ENCODE measurements at places on chromosomes 5 and 9. TPM values are rescaled to one million over a fixed set of nuclear protein-coding genes. Genes with fewer than 3 reads are reported as not detected.

TIMD4 gene
- not detected for total RNA-seq

SHROOM1 gene
- total RNA-seq = 8.9 TPM

PCDHA9 gene
- total RNA-seq = 0.60 TPM

LCN9 gene
- not detected for total RNA-seq

TSSK1B gene
- 0.08 TPM for total RNA-seq

DNA sequence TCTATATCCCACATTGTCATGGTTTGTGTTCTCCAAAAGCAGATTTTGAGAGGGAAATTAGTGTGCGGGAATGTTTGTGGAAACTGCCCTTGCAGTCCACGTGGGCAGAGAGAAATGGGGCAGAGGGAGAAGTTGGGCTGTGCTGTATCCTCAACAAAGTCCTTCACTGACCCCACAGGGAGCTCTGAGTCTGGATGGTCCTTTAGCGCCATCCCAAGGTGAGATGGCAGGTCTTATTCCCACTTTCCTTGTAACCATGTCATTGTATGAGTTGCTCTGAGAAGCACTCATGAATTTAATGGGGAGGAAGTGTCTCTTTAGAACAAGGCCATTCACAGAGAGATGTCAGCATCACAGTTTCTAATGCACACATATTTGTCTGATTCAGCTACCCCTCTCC lies 127.1 kb downstream of the ANKRD18B start:
- no peaks in the 10 kb centered on the region for H3K27me3 ChIP-seq
- no peak overlapping the region for H3K27ac ChIP-seq
- no peaks in the 10 kb centered on the region for H3K4me1 ChIP-seq

- peaks cover 4% of the 10 kb centered on the region for H3K4me1 ChIP-seq
- no peaks in the 10 kb centered on the region for H3K27me3 ChIP-seq
- no peak overlapping the region for H3K4me3 ChIP-seq
- no peaks in the 10 kb centered on the region for H3K36me3 ChIP-seq
- no peak for DNase-seq
Observed at GRCh38 chr9:89478821-89479668, 18.9 kb downstream of the SEMA4D start.

- no peak overlapping the region for H3K27ac ChIP-seq
- H3K4me1 ChIP-seq = no peaks in the 10 kb centered on the region
- DNase-seq = no peak
- no peak overlapping the region for H3K4me3 ChIP-seq
- no peaks in the 10 kb centered on the region for H3K27me3 ChIP-seq
Observed at GRCh38 chr5:172178301-172178987, 9.6 kb downstream of the STK10 start.

DNA sequence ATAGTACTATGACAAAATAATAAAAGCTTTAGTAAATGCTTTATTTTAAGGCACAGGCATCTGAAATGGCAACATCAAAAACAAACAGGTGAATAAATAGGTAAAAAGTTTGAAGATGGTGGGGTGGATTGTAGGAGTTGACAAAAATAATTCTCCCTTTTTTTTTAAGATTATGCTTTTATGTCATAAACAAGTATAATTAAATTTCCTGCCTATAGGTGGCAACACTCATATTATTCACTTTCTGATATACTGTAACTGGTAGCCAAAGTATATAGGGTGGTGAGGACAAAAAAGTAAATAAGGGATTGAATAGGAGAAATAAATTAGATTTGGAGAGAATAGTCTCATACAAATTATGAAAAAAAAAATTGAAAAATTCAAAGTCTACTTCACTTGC lies 120.0 kb upstream of the ACOT12 start:
- H3K36me3 ChIP-seq = no peaks in the 10 kb centered on the region
- no peak overlapping the region for H3K4me3 ChIP-seq
- DNase-seq = no peak
- no peaks in the 10 kb centered on the region for H3K4me1 ChIP-seq
- no peaks in the 10 kb centered on the region for H3K27me3 ChIP-seq

- no peak overlapping the region for H3K4me3 ChIP-seq
- H3K4me1 ChIP-seq = no peaks in the 10 kb centered on the region
- DNase-seq = no peak
- no peaks in the 10 kb centered on the region for H3K27me3 ChIP-seq
- H3K36me3 ChIP-seq = no peaks in the 10 kb centered on the region
- H3K27ac ChIP-seq = no peak overlapping the region
Observed at GRCh38 chr5:97049175-97049574, 93.2 kb downstream of the LIX1 start.

DNA sequence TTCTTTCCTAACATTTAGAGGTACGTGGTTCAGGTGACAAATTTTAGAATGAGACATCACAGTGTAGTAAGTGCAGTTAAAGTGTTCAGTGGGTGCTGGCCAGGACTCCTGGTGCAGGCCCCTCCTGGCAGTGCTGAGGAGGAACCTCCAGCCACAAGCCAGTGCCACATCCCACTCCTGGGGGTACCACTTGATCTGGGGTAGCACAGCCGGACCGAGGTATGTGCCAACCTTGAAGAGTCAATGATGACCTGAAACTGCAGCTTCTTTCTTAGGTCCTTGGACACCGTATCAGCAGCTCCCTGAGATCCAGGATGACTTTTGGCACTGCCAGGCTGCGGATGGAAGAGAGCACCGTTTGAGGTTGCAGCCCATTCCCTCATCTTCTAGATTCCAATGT lies 310.4 kb upstream of the IRX4 start:
- H3K4me1 ChIP-seq = no peaks in the 10 kb centered on the region
- no peak for DNase-seq
- no peak overlapping the region for H3K4me3 ChIP-seq
- H3K36me3 ChIP-seq = no peaks in the 10 kb centered on the region
- H3K27ac ChIP-seq = no peak overlapping the region

DNA sequence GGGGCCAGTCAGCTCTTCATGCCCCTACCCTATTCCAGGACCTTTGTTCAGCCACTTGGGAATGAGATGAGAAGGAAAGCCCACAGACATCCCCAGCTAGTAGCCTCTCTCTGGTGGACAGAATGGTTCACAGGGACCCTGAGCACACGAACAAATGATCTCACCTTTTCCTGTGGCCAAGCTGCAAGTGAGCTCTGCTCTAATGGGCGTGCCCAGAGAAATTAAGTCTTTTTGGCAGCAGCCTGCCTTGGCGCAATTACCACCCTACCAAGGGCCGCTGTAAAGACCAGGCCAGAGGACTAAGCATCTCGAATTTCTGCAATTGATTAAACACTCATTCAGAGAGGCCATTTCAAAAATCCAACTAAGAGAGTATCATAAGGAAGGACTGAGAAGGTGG lies 56.0 kb downstream of the WHRN start:
- no peak overlapping the region for H3K4me3 ChIP-seq
- no peaks in the 10 kb centered on the region for H3K36me3 ChIP-seq

DNA sequence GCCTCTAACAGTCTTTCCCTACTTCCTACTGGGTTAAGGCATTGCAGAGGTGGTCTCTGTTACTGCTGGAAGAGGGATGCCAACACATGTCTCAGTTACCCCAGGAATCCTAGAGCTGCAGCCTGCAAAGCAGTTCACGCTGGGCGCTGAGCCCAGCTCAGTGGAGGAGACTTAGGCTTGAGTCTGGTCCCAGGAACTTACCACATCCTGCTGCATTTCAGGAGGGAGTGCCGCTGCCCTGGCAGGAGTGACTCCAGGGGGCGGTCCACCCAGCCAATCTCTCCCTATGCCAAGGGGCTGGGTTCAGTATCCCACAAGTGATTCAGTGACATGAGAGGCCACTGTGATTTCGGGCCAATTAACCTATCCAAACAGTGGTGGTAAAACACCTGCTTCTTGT lies 7.6 kb downstream of the TTC16 start:
- DNase-seq = no peak
- H3K4me1 ChIP-seq = peaks cover 3% of the 10 kb centered on the region
- H3K36me3 ChIP-seq = no peaks in the 10 kb centered on the region
- H3K27me3 ChIP-seq = no peaks in the 10 kb centered on the region
- no peak overlapping the region for H3K4me3 ChIP-seq

DNA sequence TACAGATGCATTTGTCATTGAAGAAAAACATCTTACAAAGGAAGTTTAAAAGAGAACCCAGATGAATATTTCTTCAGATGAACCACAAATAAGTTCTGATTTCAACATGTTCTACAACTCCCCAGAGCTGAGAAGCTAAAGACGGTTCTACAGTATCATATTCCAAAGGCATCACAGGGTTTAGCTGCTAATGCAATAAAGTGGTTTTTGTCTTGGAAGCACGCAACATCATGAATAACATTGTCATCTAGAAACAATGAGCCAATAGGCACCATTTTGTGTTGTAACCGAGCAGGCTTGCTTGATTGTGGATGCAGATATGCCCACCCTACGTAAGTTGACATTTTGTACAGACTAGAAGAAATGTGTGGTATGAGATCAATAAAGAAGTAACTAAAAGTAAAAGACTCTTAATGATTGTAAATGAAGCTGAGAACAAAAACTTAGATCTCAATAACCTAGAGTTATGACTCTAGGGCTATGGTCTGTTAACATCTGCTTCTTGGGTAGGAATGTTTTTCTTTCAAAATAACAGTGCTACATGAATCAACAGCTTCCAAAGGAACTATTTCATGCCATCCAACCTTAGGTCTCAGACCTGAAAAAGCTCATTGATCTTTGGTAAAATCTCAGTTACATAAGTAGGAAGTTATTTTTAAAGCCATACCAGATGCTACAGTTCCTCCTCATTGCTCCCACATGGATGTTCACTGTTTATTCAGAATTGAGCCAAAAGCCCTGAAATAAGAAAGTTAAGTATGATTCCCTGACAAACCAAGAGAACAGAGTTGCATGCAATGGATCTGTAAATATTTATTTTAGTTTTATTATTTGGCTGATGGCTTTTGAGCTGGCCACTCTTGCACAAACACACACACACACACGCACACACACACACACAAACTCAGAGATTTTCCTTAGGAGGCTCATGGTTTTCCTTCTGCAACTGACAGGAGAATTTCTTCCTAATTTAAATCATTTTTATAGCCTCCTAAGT lies 118.7 kb upstream of the SLCO6A1 start:
- H3K27me3 ChIP-seq = no peaks in the 10 kb centered on the region
- no peaks in the 10 kb centered on the region for H3K4me1 ChIP-seq
- no peaks in the 10 kb centered on the region for H3K36me3 ChIP-seq
- no peak for DNase-seq

DNA sequence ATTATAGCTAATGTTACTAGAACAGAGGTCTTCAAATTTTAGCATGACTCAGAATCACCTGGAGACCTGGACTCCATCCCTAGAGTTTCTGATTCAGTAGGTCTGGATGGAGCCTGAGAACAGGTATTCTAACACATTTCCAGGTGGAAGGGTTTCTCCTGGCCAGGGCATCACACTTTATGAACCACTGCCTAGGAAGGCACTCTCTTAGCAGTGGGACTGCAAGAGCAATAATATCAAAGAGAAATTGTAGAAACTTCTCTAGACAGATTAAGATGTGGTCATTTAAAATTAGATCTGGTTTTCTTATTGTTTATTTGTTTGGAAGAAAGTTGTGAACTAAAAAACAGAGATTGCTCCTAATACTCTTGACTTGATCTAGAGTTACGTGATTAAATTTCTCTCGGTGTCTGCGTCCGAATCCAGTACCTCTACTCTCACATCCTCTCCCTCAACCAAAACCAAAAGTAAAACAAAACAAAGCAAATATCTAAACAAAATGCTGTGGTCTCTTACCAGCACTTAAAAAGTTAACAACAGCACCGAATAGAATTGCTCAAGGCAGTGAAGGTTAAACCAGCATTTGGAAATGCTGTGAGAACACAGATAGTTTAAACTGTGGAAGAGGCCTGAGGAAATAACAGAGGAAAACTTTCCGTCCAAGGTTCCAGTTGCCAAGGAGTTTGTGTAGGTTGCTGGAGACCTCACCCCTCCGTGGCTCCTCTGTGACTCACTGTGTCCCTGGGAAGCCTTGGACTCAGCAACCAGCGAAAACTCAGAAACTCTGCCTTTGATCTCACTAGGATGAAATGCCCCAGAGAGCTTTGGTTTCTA lies 193.4 kb downstream of the ARRDC3 start:
- H3K4me1 ChIP-seq = no peaks in the 10 kb centered on the region
- H3K27ac ChIP-seq = peak overlapping the region; percentile 67

GRCh38 chr9:20984506-20984905 lies 46.9 kb downstream of the HACD4 start:
- H3K27ac ChIP-seq = no peak overlapping the region
- no peaks in the 10 kb centered on the region for H3K27me3 ChIP-seq
- no peaks in the 10 kb centered on the region for H3K36me3 ChIP-seq
- H3K4me3 ChIP-seq = no peak overlapping the region

DNA sequence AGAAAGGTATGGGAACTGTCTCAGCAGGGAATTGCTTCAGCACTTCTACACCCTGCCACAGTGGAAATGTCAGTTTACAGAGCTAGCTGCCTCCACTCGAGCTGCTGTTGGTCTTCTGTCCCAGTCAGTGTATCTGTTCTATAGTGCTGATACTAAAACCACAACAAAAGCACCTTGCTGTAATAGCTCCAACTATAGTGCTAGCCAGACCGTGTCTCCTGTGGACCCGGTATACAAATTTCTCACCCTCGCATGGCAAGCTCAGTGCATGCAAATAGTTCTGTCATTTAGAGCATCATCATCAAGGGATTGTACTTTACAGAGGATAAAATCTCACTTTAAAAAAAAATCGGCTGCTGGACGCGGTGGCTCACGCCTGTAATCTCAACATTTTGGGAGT lies 51.5 kb upstream of the IQGAP2 start:
- no peak for DNase-seq
- H3K27ac ChIP-seq = no peak overlapping the region
- H3K4me1 ChIP-seq = no peaks in the 10 kb centered on the region

GRCh38 chr5:163506726-163507125 lies 1.3 kb downstream of the MAT2B start:
- H3K36me3 ChIP-seq = no peaks in the 10 kb centered on the region
- peak overlapping the region; percentile 85 for H3K4me3 ChIP-seq
- H3K27me3 ChIP-seq = no peaks in the 10 kb centered on the region
- no peak overlapping the region for H3K27ac ChIP-seq
- no peak for DNase-seq
- peaks cover 11% of the 10 kb centered on the region for H3K4me1 ChIP-seq

DNA sequence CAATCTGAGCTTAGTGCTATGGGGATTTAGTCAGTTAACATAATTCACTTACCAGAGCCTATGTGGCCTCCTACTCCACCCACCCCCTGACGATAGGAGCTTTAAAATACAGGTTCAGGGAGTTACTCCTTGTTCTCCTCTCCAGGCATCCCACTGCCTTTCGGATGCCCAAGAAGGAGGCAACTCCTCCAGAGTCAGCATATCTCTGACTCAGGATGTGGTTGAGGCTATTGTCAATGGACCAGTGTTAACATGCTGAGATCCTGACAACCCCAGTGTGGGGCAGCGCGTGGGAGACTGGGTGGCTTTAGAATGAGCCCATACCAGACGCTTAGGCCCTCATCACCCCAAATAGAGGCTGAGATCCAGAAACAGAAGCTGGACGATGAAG lies 27.4 kb downstream of the BICD2 start:
- H3K27ac ChIP-seq = no peak overlapping the region
- no peaks in the 10 kb centered on the region for H3K36me3 ChIP-seq
- peaks cover 27% of the 10 kb centered on the region for H3K4me1 ChIP-seq
